ENCODE measurements at places on chromosomes 4 and X. TPM values are rescaled to one million over a fixed set of nuclear protein-coding genes. Genes with fewer than 3 reads are reported as not detected.

Gene EREG
- 4.1 TPM for total RNA-seq

Gene ZNF674
- 6.9 TPM for total RNA-seq

Gene OTC
- total RNA-seq, result not detected

Gene CT83
- total RNA-seq, result not detected

Gene ZDHHC15
- 3.6 TPM for total RNA-seq

Gene ARHGEF38
- not detected for total RNA-seq

Gene VCX3B
- not detected for total RNA-seq

Gene PHOX2B
- not detected for total RNA-seq

Gene POLN
- 1.9 TPM for total RNA-seq

Gene GPR173
- 4.1 TPM for total RNA-seq

Gene F9
- total RNA-seq, result not detected

Gene ANOS1
- total RNA-seq, result not detected

Gene WDR17
- total RNA-seq, result 0.11 TPM

Gene MAGEB3
- total RNA-seq, result not detected

Gene MAGEA10
- total RNA-seq, result not detected

Gene PRICKLE3
- total RNA-seq, result 8.1 TPM

Gene MRFAP1L1
- total RNA-seq, result 61.1 TPM

Gene PAGE3
- total RNA-seq, result not detected

Gene RPL39
- 6,376 TPM for total RNA-seq

Gene INTS6L
- total RNA-seq, result 6.1 TPM

Gene GPM6B
- 4.4 TPM for total RNA-seq

Gene RNF128
- 0.26 TPM for total RNA-seq

Gene F11
- not detected for total RNA-seq

Gene FATE1
- not detected for total RNA-seq

Gene VSIG4
- total RNA-seq, result not detected

Gene FAM149A
- 1.6 TPM for total RNA-seq

Gene TMEM31
- total RNA-seq, result not detected

Gene NEIL3
- total RNA-seq, result 13.1 TPM

Gene AWAT2
- total RNA-seq, result not detected

Gene AMELX
- total RNA-seq, result not detected

Gene MND1
- 15.8 TPM for total RNA-seq

Gene SASH3
- not detected for total RNA-seq

Gene MAOA
- 4.6 TPM for total RNA-seq

Gene UCP1
- total RNA-seq, result not detected

Gene S100G
- total RNA-seq, result not detected

Gene CDS1
- total RNA-seq, result 0.17 TPM

Gene RNF4
- total RNA-seq, result 72.6 TPM

Gene DIPK2B
- total RNA-seq, result not detected

Gene MAGEA2B
- not detected for total RNA-seq

Gene KLB
- total RNA-seq, result not detected

Gene CORIN
- total RNA-seq, result 1.2 TPM

Gene PYURF
- total RNA-seq, result 97.4 TPM

Gene FHDC1
- total RNA-seq, result 0.13 TPM

Gene CENPVL3
- 0.06 TPM for total RNA-seq

Gene CLIC2
- 0.32 TPM for total RNA-seq

Gene GAGE1
- total RNA-seq, result not detected

Gene MAGEH1
- 14.8 TPM for total RNA-seq

Gene EFHC2
- total RNA-seq, result 0.17 TPM

Gene RRH
- total RNA-seq, result not detected

All from LHCN-M2 (cell line).